ENCODE measurements at places on chromosomes 4 and X. TPM values are rescaled to one million over a fixed set of nuclear protein-coding genes. Genes with fewer than 3 reads are reported as not detected.

The ADH7 gene
- total RNA-seq, result not detected

The FAM13A gene
- 3.1 TPM for total RNA-seq

The ZNF711 gene
- total RNA-seq, result 0.16 TPM

The MGAT4D gene
- not detected for total RNA-seq

The HERC6 gene
- total RNA-seq, result 6.0 TPM

The SLC10A4 gene
- 0.06 TPM for total RNA-seq

The PKD2 gene
- total RNA-seq, result 34.5 TPM

The EGFL6 gene
- not detected for total RNA-seq

The XAGE1B gene
- not detected for total RNA-seq

The SSX2B gene
- not detected for total RNA-seq

The BEX5 gene
- not detected for total RNA-seq

The GLRA2 gene
- not detected for total RNA-seq

The GPM6B gene
- total RNA-seq, result under 0.01 TPM

The GLRB gene
- total RNA-seq, result 42.8 TPM

The WNK3 gene
- 0.32 TPM for total RNA-seq

The CT45A10 gene
- total RNA-seq, result not detected

The NALF2 gene
- not detected for total RNA-seq

The ALG13 gene
- total RNA-seq, result 28.8 TPM

The TMPRSS11A gene
- not detected for total RNA-seq

The REELD1 gene
- total RNA-seq, result not detected

The F11 gene
- not detected for total RNA-seq

The MAOA gene
- 203 TPM for total RNA-seq

The CENPI gene
- total RNA-seq, result 15.7 TPM

Data from bladder microvascular endothelial cell (primary cell).